ENCODE measurements at places on chromosomes 11 and 22.

DNA sequence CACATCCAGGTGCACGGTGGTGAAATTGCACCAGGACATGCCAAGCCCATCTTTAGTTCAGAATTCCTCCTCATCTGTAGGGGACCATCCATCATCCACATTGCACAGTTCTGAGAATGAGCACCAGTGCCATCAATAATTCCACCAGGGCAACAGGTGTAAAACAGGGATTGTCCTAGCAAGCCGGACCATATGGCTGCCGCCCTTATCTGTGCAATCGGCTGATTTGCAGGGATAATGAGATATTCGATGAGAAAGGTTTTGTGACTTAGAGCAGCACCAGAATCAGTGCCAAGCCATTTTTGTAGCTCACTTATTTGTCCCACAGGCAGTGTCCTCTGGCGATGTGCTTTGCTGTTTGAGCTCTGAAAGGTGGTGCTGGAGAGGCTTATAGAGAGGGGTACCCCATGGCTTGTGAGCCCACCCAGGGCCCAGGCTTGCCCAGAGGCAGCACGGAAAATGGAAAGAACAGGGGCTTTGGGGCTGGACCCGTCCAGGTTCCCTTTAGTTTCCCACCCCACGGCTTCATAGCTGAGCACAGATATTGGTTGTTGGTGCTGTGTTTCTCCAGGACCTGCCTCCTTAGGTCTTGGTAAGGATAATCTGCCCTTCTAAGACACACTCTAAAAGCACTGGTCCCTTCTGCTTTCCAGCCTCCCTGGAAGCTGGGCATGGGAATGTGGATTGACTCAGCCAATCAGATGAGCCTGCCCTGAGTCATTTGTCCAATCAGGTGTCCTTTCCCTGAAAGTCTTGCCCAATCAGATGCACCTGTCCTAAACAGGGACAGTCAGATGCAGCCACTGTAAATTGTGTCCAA lies 84.0 kb upstream of the SHANK2 start:
- DNase-seq: no peak

DNA sequence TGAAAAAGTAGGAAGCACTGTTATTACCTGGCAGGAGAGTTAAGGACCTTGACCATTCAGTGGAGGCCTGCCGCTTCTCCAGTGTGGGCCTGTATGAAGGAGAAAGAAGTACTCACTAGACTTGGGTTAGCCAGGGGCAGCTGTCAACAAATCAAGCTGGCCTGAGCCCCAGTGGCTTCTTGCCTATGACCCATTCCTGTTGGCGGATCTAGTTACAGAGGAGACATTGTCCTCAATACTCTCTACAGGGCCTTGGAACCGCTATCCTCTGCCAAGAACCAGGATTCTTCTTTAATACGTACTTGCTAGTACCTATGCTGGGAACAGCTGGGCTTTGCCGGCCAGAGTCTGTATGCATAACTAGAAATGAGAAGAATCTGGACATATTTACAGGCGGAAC lies 68.1 kb downstream of the ALX4 start:
- DNase-seq: no peak

DNA sequence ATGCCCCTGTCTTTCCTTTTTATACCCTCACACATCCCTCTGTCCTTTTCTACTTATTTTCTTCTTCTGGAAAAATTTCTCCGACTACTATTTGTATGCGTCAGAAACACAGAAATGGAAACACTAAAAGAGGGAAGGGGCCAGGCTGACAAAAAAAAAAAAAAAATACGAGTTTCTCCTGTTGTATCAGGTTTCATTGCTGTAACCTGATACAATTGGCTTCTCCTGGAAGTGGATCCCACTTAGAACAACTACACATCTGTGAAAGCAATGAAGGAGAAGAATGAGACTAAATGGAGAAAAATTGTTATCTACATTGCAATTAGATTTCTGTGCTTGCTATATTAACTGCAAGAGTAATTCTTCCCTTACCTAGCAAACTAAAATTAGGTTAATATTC lies 393.9 kb downstream of the GUCY1A2 start:
- no peak for DNase-seq

- DNase-seq: no peak
Measured at GRCh38 chr11:8732748-8733241, 50.2 kb downstream of the RPL27A start.

DNA sequence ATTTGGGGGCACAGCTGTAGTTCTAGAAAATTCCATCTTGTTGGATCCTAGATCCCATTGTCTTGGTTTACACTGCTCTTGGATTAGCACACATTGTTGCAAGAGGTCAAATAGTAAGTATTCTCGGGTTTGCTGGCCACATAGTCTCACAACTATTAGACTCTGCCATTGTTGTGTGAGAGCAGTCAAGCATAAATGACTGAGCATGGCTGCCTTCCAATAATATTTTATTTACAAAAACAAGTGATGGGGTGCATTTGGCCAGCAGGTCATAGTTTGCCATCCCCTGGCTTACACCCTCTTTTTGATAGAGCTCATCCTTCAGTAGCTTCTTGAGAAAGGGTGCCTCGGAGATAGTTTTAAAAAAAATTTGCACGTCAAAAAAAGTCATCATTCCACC lies 77.9 kb upstream of the ALX4 start:
- DNase-seq: no peak

- DNase-seq: no peak
Measured at GRCh38 chr22:27466778-27467438, 334.6 kb downstream of the MN1 start.

- no peak for DNase-seq
Measured at GRCh38 chr11:40716344-40717130, 742.9 kb downstream of the LRRC4C start.

GRCh38 chr11:44368886-44369285 lies 58.9 kb upstream of the ALX4 start:
- DNase-seq: no peak

- no peak for DNase-seq
Measured at GRCh38 chr22:33591946-33592345, 328.3 kb downstream of the LARGE1 start.

- no peak for DNase-seq
Measured at GRCh38 chr11:8650401-8650990, 32.0 kb downstream of the TRIM66 start.

- no peak for DNase-seq
Measured at GRCh38 chr22:43627485-43628213, 184.5 kb downstream of the EFCAB6 start.

- DNase-seq: no peak
Measured at GRCh38 chr11:63841554-63841953, 2.6 kb downstream of the MARK2 start.

GRCh38 chr11:68141246-68142027 lies 20.2 kb upstream of the CHKA start:
- no peak for DNase-seq

- no peak for DNase-seq
Measured at GRCh38 chr22:23219822-23220484, 39.6 kb downstream of the BCR start.

- no peak for DNase-seq
Measured at GRCh38 chr11:82305123-82305522, 428.5 kb downstream of the FAM181B start.

GRCh38 chr22:39242595-39243438 lies 2.0 kb downstream of the PDGFB start:
- no peak for DNase-seq

DNA sequence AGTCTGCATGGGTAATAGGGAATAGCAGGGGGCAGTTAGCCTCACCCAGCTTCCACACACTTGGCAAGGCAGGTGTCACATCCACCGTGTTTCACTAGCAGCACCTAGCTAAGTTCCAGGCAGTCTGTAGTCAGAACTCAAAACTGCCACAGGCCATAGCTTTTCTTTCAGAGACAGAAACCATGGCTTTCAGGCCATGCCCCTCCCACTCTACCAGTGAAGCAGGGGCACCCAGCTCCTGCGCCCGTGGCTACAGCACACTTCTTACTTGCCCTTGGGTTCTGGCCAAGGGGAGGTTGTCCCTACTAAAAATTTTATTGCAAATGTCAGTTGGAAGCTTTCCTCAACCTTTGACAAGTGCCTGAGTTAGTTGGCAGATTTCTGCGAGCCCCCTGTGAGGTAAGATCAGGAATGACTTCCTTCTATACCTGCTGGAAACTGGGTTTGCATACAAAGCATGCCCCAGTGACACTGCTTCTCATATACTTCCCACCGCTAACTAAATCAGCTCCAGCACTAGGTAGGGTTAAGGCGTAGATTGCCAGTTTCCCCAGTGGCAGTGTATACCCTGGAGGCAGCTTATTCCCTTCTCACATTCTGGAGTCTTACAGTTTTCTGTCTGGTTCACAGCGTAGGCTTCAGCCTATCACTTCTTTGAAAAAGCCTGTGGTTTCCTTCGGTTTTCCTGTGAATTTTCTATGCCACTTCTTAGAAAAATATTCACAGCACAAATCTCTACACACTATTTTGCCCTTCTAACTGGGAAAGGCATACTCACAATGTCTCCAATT lies 139.0 kb upstream of the LUZP2 start:
- DNase-seq: no peak

DNA sequence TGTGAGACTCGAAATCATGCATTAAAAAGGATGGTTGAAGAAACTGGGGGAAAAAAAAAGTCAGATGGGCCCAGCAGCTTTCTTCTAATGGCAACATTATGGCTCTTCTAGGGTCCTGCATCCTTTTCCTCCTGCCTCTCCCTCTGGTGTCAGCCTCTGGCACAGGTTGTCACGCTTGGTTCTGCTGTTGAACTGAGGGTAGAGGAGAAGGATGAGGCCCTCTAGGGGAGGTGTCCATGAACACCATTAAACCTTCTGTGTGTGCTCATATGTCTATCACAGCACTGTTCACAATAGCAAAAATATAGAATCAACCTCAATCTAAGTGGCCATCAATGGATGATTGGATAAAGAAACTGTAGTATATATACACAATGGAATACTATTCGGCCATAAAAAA lies 36.0 kb downstream of the BUD13 start:
- no peak for DNase-seq
